ENCODE measurements at places on chromosomes 2 and 18.

DNA sequence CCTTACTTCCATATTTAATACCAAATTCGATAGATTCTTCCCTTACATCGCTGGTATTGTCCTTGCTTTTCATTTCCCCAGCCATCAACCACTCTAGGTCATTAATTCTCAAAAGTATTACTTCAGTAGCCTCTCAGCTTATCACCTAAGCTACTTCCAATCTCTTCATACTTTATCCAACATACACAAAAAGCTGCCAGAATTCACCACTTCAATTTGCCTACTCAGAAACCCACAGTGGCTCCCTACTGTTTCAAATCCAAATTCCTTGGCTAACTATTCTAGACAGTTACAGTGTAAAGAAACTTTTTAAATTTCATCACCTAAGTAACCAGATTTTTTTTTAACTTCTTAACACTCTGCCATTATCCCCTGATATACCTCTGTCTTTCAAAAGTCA lies 4.7 kb downstream of the SLC25A12 start:
- no peak for DNase-seq

DNA sequence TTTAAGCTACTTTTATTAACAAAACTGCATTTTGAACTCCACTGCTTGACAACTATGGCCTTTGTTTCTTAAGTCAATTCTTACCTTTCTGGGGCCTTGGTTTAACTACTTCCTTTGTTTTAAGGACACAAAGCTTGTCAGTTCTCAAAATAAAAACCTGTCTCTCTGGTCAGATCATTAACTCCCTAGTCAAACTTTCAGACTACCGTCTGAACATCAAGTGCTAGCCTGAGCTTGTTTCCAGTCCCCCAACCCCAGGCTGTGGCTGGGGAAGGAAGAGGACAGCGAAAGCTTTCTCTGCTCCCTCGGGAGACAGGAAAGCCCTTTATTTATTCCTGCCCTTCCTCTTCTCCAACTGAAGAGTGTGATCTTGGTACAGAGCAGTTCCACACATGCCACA lies 1.7 kb downstream of the SH3YL1 start:
- DNase-seq = no peak

DNA sequence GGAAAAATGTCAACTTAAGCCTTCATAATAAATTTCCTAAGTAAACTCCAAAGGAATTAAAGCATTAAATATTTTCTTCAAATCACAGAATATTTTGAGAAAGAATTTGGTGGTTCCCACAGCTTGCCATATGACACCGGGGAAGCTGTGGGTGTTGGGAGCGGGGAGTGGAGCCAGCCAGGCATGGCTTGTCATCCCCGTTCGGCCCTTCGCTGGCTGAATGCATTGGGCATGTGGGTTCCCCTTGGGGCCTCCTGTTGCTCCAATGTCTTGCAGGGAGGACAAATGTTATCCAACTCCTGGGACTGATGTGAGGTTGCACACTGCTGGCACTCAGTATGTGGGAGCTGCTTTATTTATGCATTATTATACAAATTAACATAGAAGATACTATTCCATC lies 18.6 kb downstream of the NGEF start:
- no peak for DNase-seq

GRCh38 chr2:135144343-135144742 lies 92.3 kb downstream of the RAB3GAP1 start:
- no peak for DNase-seq

DNA sequence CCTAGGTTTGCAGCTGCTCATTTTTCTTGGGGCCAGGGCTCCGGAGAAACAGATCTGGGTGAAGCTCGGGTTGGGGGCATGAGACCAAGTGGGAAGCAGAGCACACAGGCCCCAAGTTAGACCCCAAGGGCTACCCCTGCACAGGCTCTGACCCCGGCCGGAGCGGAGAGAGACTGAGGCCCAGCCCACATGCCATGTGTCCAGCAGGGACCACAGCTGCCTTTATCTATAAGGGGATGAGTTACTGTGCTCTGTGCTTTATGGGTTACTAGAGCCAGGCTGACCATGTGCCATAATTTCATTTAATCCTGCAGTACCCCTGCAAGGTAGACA lies 30.3 kb upstream of the PRLH start:
- no peak for DNase-seq

DNA sequence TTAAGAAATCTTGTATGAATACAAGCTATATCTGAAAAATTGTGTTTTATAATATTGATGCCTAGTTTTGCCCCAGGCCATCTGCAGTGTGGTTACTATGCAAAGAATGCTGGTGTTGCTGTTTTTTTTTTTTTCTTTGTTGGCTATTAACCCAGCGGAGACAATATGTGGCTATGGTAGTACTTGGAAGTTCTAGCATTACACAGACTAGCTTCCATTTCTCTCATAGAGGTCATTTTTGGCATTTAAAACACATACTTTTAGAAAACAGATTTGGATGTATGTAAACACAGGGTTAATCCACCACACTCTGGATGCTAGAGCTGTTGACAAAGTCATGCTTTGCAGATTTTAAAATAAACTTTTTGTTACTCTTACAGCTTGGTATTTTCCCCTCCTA lies 209.8 kb downstream of the NEDD4L start:
- no peak for DNase-seq

DNA sequence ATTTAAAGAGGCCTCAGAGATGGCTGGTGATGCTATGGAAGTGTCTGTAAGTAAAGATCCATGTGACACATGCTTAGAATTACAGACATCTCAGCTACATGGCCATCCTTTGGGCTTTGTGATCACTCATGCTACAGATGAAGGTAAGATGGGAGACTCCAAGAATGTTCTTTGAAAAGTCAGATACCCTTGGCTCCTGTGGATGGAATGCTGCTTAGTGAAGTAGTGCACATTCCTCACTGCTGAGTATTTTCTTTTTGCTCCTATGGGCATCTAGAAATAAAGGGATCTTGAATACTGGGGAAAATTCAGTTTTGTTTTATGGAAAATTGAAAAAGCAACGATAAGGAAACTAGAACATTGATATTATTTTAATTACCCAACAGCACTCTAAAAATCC lies 55.2 kb upstream of the REV1 start:
- no peak for DNase-seq

GRCh38 chr18:26004832-26005231 lies 85.6 kb downstream of the SS18 start:
- DNase-seq = no peak

DNA sequence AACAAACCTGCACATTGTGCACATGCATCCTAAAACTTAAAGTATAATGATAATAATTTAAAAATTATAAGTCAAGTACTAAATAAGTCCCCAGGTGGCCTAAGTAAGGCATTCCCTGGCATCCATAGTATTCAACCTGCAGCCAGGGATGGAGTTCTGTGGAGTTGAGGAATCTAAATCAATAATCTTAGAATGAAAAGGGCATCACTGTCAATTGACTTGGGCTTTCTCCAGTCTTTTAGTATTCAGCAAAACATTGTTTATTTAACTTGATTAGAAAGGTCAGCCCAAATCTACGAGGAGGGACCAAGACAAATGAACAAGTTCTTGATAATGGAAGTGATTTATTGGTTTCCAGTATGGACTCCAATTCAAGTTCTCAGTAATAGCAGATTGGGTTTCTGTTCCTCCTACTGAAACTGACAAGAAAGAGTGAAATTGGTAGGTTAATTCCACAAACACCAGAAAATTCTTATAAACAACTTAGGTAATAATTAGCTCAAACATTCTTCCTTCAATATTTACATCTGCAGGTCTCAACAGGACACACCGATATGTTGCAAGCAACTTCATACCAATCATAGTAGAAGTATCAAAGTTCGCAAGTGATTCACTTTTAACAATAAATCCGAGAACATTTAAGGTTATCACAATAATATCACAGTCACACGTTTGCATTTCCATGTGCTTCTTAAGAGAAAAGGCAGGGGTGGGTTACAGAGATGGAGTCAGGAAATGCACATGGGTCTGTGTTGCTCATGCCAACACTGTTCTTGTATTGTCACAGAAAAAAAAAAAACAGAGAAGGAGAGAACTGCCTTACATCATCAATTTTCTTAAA lies 51.7 kb upstream of the EHBP1 start:
- DNase-seq = no peak

DNA sequence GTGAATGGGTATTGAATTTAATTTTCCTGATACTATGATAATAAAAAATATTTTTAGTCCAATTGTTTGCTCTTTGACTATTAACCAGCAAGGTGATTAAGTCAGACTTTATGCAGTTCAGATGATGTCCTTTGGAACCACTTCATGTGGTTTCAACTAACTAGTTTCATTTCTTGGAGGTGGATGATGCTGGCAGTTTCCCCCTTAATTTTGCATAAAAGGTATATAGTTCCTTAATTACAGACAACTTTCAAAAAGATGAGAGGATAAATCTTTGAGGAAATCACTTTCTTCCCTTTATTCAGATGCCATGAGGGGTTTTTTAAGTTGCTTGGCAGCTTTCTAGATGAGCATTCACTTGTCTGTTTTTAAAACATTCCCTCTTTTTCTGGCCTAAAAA lies 223.1 kb downstream of the PHLPP1 start:
- no peak for DNase-seq

- no peak for DNase-seq
These were observed 102.8 kb downstream of the MYCN start for GRCh38 chr2:16043192-16043591.

- DNase-seq = no peak
These were observed 18.8 kb downstream of the CDH2 start for GRCh38 chr18:28158083-28158581.

GRCh38 chr2:227134591-227134990 lies 29.4 kb downstream of the COL4A4 start:
- no peak for DNase-seq

DNA sequence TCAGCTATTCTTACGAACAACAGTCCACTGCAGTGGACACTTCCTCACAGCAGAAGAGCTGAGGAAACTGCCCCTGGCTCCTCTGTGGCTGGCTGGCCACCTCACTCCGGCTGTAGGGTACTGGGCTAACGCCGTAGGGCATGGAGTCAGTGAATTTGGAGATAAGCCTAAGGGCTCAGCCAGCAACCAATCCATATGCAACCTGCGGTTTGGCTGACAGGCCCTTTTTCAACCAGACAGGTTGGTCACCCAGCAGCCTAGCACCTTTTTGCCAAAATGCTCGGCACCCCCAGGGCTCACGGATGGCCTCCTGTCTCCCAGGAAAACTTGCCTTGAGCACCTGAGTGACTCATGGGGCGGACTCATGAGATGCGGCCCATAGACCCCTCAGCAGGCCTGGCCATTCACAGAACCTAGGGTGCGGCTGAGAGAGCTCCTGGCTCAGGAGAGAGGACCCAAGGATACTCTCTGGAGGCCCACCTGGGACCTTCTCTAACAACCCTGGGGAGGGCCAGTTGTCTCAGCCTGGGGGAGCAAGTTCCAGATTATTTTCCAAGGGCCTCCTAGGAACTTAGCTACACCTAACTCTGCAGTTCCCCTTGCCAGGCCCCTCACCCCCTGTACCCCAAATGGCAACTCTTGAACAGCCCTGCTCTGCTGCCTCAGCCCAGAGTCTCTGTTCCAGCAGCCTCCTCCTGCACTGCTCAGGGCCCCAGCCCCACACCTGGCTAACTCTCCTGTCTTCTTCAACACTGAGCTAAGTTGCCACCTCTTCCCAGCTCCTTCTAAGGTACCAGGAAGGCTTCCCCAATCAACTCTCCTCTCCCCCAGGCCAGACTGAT lies 252.1 kb downstream of the CYP26B1 start:
- no peak for DNase-seq

DNA sequence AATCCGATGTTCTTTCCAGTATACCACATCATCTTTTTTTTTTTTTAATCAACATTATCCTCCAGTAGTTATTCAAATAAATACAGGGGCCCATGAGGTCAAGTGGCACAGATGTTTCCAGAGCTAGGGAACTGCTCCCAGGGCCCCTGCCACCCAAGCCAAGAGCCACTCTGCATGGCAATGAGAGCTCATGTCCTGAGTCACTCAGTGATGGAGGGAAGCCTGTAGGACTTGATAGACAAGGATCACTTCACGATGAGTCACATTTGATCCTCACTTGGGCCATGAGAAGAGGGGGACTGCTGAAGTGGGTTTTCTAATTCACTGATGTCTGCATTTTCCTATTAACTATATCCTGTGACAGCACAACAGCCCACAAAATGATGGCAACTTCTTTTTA lies 127.0 kb upstream of the PKDCC start:
- DNase-seq = no peak

DNA sequence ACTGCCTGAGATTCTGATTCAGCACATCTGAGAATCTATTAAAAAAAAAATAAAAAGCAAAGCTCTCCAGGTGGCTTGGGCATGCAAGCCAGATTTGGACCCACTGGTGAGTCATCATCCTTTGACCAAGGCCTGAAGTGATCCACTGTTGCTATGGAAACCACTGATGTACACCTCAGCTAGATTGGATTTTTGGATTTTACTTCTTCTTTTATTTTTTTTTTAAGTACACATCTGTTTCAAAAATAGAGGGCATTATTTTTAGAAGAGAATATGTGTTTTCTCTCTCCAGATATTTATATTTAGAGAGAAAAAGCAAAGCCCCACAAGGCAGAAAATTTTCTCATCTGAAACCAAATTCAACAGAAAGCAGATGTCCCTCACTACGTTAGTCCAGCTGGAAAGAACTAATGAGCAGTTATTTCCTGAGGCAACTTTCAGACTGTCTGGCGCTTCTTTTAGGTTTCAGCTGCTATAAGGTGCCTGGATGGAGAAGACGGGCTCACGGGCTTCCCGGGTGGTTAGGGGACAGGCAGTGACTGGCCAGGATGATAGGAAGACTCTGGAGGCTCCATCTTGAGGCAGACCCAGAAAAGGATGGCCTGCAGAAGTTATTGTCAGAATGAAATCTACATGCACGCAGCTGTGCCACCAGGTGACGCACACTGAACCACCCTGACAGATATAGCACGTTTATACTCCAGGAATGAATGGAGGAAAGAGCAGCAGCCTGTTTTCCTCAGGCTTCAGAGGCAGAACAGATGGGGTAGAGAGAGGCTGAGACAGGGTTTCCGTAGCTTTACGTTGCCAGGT lies 50.5 kb downstream of the MRPL35 start:
- no peak for DNase-seq

GRCh38 chr2:234496055-234496834 lies 636 bp downstream of the ARL4C start:
- DNase-seq = peak; percentile 73

- no peak for DNase-seq
These were observed 17.5 kb downstream of the LYPD1 start for GRCh38 chr2:132652474-132652873.

DNA sequence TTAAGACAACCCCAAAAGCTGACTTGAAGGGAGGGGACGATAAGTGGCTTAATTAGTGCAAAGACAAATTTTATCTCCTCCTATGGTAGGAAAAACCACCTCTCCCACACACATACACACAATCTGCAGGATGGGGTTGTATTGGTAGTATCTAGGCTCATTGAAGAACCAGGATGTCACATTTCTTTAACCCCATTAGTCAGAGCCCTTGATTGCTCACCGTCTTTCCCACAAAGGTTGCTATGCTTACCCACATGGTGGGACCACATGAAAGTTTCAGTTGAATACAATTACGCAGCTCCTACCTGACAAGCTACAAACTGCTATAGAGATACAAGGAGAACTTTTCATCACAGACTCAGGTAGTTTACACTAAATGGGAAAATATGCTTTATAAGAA lies 765.0 kb upstream of the CELF4 start:
- DNase-seq = no peak
